Fibroblast of skin of left quadriceps (primary cell): ENCODE measurements at places on chromosomes 3 and 15.

GRCh38 chr3:129560911-129561594 is 18.1 kb downstream of the H1-8 start:
- peak; percentile 26 for DNase-seq

DNA sequence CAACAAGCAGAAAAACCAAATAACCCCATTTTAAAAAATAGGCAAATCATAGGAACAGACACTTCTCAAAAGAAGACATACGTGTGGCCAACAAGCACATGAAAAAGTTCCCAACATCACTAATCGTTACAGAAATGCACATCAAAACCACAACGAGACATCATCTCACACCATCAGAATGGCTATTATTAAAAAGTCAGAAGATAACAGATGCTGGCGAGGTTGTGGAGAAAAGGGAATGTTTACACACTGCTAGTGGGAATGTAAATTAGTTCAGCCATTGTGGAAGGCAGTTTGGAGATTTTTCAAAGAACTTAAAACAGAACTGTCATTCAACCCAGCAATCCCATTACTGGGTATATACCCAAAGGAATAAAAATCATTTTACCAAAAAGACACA is 60.7 kb downstream of the ABI3BP start:
- DNase-seq: no peak

DNA sequence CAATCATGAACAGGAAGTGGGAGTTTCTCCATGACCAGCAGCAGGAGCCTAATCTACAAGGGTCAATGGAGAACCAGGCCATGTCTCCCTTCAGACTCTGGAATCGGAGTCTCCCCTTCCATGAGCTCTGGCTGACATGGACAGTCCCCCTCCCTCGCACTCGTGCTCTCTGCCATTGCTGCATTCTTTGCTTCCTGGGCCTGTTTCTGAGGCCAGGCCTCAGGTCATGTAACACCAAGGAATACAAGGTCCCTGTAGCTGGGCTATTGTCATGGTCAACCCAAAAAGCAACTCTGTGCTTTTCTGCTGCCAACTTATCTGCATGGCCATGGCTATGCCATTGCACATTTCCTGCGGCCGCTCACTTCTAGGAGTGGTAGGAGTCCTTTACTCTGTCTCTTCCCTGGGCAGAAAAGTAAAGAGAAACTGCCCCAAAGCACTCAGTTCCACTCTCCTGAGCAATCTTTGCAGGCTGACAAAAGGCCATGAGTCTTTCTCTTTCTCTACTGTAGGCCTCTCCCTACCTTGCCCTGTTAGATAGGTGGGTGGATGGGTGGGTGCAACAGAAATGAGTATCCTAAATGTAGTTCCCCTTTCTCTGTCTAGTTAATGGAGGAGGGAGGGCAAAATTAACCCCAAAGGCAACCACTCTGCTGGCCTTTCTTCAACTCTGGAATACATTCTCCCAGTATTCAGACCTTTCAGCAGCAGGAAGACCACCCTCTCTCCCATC is 40.8 kb upstream of the PROK2 start:
- no peak for DNase-seq

GRCh38 chr15:63392361-63393009 is 10.8 kb upstream of the CA12 start:
- DNase-seq: no peak
